ENCODE measurements at places on chromosomes 11 and 22.

DNA sequence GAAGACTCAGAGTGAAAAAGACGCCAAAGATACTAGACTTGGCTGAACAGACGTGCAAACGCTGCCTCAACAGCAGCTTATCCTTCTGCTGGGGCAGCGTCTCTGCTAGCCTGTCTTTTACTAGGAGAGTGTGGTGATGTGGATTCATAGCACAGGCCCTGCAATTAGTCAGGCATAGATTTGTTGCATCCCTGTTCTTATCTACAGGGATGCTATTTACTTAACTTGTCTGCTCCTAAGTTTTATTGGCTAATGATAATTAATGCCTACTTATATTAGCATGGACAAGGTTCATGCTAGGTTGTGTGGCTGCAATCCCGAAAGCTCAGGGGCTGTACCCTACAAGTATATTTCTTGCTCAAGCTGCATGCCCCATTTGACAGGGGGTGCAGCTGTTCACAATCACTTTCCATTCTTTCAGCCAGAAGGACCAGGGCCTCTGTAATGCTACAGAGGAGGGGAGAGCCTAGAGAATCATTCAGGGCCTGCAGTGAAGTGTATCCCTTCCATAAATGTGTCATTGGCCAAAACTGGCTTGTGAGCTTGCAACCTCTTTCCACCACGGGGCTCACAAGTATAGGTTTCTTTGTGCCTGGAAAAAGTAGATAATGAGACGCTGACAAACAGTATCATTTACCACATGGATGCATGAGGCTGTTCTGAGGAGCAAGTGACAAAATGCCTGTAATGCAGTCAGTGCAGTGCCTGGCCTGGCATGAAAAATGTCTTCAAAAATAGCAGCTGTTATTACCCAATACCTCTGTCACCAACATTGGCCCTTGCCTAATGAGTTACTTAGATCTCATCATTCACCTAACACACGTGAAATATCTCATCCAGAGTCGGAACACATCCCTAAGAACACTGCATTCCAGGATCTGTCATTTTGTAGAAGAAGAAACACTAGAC lies 685.8 kb upstream of the API5 start:
- DNase-seq: no peak

DNA sequence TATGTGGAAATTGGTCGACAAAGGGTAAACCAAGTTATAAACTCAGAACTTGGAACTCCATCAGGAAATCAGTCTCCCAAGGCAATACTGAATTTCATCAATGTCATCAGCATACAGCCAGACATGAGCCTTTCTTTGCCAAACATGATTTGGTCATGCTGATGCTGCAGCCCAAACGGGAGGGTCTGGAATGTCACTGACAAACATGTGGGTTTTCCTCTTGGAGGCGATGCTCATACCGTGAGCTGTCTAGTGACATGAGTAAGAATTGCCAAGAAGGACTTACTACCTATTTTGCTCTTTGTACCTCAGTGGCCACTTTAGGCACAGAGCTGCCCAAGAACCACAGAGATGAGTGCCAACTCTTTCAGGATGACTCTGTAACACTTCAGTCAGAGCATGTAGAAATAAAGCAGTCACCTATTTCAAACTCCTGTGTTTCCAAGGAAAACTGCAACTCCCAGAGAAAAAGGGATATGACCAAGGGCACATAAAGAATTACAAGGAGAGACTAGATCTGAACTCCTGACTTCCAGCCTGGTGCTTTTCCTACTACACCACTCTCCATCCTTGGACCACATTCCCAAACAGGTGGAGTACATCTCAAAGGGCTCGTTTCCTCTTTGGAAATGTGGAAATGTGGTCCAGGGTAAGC lies 24.3 kb upstream of the MRGPRX2 start:
- no peak for DNase-seq

DNA sequence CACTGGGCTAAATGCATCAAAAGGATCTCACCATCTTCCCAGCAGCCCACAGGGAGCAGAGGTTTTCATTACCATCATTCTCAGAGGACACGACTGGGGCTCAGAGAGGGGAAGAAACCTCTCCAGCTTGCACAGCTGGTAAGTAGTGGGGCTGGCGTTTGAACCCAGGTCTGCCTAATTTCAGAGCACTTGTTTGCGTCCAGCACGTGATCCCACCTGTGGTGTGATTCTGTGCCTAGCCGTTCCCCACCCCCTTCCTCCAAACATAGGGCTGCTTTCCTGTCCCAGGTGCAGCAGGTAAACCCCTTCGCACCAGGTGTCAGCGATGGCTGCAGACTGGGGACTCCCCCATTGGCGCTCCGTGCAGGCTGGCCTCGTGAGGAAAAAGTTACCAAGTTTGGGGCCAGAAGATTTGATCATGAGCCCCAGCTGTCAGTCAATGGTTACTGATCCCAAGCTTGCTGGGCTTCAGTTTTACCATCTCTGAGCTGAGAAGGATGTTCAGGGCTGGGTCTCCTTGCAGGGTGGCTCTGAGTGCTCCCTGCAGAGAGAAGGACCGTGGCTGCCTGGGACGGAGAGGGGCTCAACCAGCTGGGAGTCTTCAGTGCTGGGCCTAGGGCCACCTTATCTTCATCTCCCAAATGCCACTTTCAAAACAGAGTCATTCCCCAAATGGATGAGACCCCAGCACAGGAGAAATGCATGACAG lies 445.6 kb downstream of the TBC1D22A start:
- no peak for DNase-seq

- no peak for DNase-seq
Measured at GRCh38 chr22:24436553-24436952, 9.2 kb downstream of the ADORA2A start.

DNA sequence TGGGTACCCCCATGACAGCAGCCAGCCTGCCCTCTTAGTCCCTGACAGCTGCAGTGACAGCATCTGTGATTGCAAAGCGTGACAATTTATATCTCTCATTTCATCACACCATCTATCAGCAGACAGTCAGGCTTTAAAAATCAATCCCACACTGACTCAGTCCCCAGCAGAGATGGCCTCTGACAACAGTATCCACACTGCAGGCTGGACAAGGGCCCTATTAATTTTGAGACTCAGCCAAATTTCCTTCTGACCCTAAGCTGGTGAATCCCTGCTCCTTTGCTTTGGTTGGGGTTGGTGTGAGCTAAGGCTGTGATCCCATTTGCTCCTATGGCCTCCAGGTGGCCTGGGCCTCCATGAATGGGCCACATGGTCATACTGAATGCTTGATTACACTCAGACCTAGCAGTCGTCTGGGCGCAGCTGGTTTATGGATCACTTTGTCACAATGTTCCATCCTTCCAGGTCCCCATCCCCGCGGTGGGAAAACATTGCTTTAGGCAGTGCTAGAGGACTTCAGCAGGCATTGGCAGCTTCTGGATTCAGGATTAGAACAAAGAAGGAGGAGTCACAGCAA lies 68.2 kb upstream of the B3GAT1 start:
- no peak for DNase-seq

- DNase-seq: no peak
Measured at GRCh38 chr11:108733479-108734116, 68.7 kb downstream of the DDX10 start.

GRCh38 chr11:44326615-44327475 lies 16.9 kb upstream of the ALX4 start:
- DNase-seq: no peak

- DNase-seq: no peak
Measured at GRCh38 chr11:9148727-9149126, 57.3 kb upstream of the SCUBE2 start.

- DNase-seq: no peak
Measured at GRCh38 chr22:38415561-38416321, 39.3 kb downstream of the KCNJ4 start.

DNA sequence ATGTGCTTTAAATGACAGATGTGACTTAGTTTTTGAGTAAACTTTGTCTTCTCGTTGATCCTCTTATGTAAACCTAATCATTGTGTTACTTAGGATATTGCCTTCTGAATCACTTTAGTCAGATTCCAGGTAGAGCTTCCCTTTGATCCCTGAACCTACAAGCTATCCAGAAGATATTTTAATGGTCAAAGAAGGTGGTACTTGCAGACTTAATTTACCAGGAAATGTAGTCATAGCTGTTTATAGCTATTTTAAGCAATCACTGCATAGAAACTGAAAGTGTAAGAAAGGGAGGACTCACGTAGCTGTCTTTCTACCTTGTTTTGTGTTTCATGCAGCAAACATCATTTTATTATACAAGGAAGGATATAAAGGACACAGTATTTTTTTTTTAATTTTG lies 189.5 kb downstream of the DDX10 start:
- DNase-seq: no peak

GRCh38 chr11:61869708-61870451 lies 21.5 kb downstream of the FADS3 start:
- no peak for DNase-seq

GRCh38 chr22:49967706-49968208 lies 7.2 kb downstream of the PIM3 start:
- no peak for DNase-seq

DNA sequence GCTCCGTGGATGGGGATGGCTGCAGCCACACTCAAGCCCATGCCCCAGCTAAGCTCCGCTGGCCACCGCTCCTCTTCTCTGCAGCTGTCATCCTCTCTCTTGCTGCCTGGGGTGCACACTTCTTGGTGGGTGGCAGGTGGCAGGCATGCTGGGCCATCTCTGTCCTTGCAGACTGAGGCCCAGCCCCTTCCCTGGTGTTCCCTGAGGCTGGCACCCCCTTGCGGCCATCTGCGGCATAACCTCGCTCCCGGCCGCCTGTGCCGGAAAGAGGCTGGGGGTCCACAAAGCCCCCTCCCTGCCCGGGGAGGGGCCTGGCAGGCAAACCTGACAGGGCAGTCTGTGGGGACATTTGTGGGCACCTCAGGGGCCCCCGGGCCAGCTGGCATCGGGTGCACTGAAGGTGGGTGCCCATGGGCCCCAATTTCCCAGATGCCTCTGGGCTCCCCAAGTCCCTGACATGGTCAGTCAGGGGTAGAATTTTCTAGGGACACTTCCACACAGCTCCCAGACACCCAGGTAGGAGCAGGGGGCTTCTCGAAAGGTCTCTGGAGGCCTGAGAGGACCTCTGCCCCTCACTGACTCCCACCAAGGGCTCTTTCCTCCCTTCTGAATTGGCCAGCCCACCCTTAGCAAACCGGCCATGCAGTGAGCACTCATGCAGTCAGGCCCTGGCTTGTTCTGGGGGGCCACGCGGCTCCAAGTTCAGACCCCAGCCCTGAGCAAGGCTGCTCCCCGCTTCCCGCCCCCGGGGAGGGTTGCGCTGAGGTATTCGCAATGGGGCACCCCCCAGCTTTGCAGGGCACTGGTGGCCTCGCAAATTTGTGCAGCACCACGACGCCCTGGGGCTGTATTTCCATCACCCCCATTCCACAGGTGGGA lies 23.5 kb upstream of the TH start:
- no peak for DNase-seq

DNA sequence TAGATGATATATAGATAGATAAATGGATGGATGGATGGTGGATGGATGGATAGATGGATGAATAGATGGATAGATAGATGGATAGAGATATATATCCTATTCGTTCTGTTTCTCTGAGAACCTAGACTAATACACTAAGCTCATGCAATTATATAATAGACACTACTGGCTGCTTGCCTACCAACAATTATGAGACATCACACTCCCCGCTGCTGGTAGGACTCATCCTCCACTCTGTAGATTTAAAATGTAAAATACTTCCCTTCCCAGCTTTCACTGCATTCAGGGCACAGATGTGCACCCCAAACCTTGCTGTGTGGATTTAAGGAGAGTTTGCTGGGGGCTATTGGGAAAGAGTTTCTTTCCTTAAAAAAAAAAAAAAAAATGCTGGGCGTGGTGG lies 28.3 kb upstream of the RCN1 start:
- DNase-seq: no peak

- no peak for DNase-seq
Measured at GRCh38 chr11:11435635-11436034, 82.6 kb upstream of the CSNK2A3 start.

DNA sequence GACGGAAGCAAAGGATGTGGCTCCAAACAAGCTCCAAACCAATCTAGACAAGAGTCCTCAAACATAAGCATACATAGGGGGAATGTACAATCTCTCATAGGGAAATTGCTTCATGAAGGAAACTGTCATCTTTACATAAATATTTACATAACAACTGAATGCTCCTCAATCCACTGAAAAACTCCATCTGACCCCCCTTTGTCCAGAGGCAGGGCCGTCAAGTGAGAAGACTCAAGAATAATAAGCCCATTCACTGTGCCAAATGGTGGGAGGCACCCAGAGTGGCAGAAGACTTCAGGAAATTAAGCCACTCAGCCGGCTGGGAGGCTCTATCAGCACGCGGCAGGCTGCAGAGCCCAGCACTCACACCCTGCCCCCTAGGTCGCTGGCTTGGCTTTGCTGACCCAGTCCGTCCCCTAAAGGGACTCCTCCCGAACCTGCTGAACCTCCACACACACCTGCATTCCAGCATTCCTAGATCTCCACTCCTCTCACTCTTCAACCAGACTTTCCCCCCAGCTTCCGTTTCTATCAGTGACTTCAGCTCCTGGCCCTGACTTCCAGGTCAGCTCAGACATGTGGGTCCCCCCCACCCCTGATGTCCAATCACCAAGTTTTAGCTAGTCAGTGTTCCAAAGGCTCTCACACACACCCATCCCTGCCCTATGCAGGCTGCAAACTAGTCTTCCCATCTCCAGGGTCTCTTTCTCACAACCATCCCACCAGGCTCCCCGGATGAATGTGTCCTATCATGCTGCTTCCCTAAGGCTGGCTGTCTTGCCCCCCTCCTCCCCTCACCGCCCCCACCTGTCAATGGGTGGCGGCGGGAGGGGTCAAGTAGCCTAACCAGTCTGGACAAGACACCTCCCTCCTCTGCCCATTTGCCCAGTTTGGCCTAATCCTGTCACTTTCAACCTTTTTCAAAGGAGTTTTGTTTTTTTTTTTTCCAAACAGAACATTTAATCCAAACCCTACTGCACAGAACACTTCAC lies 11.3 kb downstream of the VPS37C start:
- DNase-seq: no peak

DNA sequence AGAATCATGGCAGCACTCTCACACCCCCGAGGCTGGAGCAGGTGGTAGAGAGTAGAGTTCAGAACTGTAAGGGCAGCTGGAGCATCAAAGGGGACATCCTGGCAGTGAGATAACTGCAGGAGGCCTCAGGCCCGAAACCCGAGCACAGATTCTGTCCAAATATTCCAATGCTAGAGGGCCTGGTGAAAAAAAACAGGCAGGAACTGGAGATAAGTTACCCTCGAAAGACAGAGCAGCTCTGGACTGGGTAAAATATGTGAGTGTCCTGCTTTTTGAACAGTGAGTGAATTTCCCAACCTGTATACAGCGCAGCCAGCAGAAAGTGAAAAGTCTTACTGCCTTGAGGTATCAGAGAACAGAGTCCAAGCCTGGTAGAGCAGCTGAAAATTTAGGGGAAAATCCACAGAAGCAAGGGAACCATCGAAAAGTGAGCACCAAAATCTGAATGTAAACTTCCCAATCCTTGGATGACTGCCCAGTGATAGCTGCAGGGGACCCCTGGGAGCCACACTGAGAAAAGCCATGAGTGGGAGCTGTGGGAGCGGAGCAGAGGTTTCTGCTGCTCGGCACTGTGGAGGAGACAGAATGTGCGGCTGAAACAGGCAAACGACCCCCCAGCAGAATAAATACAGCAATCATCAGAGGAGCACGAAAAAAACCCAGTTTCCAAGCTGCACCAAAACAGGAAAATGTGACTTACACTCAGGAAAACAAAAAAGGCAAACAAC lies 50.6 kb downstream of the WNT11 start:
- DNase-seq: no peak

GRCh38 chr22:29904020-29904419 lies 21.0 kb downstream of the MTMR3 start:
- DNase-seq: no peak

GRCh38 chr22:22556995-22557925 lies 1.8 kb downstream of the PRAME start:
- no peak for DNase-seq

- DNase-seq: no peak
Measured at GRCh38 chr11:92826603-92827002, 142.8 kb upstream of the MTNR1B start.

Data from T-helper 17 cell (primary cell).